ENCODE measurements at places on chromosomes 6 and 20.

DNA sequence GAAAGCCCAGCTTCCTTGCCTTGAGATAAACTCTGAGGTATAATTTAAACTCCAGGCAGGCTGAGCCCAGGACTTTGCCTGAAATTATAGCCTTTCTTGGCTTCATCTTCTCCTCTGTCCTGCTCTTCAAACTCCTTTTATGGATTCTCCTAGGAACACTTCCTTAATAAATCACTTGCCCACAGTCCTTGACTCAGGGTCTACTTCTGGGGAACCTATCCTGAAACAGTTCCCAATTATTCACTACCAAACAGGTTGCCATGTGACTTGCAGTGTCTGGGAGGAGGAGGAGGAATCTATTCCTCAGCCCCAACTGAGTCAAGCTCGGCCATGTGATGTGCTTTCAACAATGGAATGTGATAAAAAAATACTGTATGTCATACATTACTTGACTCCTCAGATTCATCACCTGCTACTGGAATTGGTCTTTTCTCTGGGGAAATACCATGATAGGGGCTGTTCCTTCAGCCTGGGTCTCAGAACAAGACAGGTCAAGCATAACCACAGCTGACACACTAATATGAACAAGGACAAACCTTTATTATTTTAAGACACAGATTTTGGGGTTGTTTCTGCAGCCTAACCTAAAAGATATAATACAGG, 20.5 kb upstream of the CDKN1A start:
- no peak for DNase-seq

GRCh38 chr20:53491462-53491861, 102.2 kb downstream of the ZNF217 start:
- DNase-seq, result no peak

DNA sequence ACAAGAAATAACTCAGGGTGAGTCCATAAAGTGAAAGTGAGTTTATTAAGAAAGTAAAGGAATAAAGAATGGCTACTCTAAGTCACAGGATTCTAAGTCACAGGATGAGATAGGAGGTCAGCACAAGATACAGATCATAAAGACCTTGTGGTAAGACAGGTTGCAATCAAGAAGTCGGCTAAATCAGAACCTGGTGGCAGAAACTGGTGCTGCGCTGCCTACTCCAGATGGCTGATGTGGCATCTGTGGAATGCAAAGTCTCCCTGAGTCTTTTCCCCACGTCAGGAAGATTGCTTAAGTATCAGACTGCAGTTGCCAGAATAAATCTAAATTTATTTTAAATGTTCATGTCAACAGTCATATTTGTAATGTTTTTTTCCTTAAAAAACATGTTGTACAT, 10.7 kb upstream of the KCNK15 start:
- DNase-seq, result no peak

- no peak for DNase-seq
Observed at GRCh38 chr6:20722455-20722854, 188.2 kb downstream of the CDKAL1 start.

DNA sequence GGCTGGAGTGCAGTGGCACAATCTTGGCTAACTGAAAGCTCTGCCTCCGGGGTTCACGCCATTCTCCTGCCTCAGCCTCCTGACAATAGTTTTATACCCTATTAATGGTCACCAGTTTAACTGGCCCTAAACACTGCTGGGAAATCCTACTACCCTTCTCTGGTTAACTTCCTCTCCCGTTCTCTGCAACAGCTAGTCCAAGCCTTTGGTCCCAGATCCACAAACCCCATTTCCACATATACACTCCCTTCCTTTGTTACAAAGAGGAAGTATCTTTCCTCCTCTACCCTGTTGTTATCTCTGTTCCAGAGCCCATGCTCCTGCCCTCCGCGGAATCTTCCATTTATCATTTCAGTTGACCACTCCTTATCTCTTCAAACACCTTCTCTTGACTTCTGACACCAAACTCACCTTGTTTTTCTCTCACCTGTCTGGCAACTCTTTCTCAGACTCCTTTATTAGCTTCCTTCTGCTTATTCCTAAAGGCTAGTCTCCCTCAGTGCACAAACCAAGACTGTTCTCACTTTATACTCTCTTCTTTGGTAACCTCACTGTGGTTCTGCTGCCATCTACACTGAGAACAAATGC, 25.0 kb upstream of the TBC1D22B start:
- DNase-seq, result no peak

GRCh38 chr6:22043284-22043962, 253.4 kb downstream of the PRL start:
- DNase-seq, result no peak

GRCh38 chr6:79377047-79377446, 142.6 kb upstream of the HMGN3 start:
- no peak for DNase-seq

DNA sequence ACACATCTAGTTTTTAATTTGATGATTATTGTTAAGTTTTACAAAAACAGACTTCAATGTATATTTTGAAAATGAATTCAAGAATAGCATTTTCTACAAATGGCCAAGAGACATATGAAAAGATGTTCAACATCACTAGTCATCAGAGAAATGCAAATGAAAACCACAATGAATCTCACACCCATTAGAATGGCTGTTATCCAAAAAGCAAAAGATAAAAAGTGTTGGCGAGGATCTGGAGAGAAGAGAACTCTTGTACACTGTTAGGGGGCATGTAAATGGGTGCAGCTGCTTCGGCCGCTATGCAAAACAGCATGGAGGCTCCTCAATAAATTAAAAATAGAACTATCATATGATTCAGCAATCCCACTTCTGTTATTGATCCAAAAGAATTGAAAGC, 185.8 kb upstream of the CCN2 start:
- no peak for DNase-seq

GRCh38 chr20:62815066-62815991, 1.5 kb upstream of the COL9A3 start:
- DNase-seq, result no peak

GRCh38 chr6:113596387-113597230, 260.5 kb upstream of the MARCKS start:
- no peak for DNase-seq

- no peak for DNase-seq
Observed at GRCh38 chr6:49118478-49118877, 344.6 kb downstream of the MMUT start.

- DNase-seq, result no peak
Observed at GRCh38 chr6:21715180-21715579, 121.6 kb downstream of the SOX4 start.

DNA sequence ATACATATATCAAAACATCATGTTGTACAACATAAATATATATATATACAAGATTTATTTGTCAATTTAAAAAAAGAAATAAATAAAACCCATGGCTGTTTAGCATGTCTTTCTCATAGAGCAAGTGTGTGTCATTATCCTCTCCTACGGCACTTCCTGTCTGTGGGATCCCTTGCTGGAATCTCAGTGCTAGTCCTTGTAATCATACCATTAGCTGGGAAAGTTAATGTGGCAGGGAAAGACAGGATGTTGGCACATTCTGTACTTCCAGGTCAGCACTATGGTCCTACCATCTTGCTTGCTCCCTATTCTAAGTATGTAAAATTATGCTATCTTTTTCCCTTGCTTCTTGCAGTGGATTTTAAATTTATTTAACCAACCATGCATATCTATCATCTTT, 9.5 kb upstream of the SLC17A3 start:
- no peak for DNase-seq

DNA sequence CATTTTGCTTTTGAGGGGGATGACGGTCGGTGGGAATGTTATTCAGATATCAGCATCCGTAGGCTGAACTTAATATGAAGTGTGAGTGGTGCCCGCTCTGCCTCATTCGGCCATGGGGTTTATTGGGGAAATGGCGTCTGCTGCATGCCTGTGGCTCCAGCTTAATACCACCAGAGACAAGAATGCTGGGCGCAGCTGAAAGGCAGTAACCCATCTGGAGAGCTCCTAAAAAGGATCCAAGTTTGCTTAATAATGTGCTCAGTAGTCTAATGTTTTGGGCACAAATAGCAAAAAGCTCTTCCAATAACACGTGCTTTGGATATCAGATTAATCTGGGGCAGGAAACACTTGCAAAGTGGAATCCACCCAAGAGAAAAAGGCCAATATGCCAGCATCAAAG, 273.0 kb upstream of the TAB2 start:
- DNase-seq, result no peak

- DNase-seq, result no peak
Observed at GRCh38 chr6:145018027-145018426, 717.3 kb downstream of the EPM2A start.

DNA sequence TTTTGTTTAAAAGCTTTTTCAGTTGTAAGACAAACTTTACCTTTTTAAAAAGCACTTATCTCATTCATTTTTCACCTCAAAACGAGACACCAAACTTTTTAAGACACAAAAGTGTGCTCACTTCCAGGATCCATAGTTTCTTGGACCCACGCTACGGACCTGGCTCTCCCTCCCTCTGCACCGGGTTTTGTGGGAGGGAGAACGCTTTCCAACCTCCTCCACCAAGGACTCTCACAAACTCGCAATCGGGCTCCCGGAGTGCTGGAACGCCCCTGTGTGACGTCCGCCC, 436 bp downstream of the CAGE1 start:
- DNase-seq, result no peak

DNA sequence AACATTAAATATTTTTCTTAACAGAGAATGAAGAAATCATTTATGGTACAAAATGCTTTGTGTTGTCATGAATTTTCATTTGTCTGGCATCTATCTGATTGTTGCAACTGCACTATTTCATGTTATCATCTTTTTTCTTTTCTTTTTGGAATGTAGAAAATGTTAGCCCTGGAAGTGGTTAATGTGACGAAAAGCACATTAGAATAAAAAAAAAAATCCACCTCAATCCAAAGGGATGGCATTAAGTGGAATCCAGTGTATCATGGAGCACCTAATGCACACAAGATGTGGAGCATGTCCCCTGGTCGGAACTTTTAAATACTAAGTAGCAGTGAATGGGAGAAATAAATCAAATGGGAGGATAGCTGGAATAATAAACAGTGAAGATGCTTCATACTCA, 172.9 kb upstream of the MCHR2 start:
- no peak for DNase-seq

DNA sequence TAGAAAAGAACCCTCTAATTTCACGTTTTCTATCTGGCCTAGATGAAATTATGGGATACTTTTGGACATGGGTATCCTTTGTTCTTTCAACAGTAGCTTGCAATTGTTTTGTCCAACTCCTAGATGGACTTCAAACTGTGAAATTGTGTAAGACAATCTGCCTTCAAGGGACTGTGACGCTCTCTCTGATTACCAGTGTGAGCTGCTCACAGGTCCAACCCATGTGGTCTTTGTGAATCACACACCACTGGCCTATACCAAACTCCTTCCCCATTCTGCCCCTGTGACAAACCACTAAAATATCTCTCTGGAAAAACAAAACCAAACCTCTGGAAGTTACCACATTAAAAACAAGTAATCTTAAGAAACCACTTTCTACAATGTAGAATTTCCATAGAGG, 59.5 kb downstream of the NINL start:
- no peak for DNase-seq

- no peak for DNase-seq
Observed at GRCh38 chr20:53425481-53425880, 168.2 kb downstream of the ZNF217 start.

- DNase-seq, result no peak
Observed at GRCh38 chr6:41492261-41492891, 53.8 kb upstream of the FOXP4 start.

DNA sequence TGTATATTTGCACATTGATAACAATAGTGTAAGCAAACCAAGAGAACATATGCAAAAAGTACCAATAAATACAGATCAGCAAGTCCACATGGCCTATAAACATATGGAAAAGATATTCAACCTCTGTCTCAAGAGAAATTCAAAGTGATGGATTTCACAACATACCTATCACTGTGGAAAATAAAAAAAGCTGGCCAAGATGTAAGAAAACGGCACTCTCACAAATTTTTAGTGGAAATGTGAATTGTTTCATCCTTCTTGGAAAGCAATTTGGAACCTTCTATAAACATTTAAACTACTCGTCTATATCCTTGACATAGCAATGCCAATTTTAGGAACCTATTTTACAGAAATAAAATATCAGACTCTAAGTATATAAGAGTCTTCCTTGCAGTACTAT, 559.8 kb downstream of the QKI start:
- no peak for DNase-seq

DNA sequence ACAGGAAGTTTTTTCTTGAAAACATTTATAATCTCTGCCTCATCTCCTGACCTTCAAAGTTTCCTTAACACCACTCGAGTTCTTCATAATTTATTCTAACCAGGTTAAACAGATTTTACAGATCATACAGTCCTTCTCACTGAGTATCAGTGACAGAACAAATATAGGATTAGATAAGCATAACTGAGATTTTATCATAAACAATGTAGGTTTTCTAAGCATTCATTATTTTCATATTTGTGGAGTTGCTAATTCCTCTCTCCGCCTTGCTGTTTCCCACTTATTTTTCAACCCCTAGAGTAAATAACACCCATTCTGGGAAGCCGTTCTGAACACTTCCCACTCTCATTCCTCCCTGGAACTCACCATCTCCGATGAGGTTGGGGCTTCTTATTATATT, 229.9 kb downstream of the HACE1 start:
- no peak for DNase-seq

DNA sequence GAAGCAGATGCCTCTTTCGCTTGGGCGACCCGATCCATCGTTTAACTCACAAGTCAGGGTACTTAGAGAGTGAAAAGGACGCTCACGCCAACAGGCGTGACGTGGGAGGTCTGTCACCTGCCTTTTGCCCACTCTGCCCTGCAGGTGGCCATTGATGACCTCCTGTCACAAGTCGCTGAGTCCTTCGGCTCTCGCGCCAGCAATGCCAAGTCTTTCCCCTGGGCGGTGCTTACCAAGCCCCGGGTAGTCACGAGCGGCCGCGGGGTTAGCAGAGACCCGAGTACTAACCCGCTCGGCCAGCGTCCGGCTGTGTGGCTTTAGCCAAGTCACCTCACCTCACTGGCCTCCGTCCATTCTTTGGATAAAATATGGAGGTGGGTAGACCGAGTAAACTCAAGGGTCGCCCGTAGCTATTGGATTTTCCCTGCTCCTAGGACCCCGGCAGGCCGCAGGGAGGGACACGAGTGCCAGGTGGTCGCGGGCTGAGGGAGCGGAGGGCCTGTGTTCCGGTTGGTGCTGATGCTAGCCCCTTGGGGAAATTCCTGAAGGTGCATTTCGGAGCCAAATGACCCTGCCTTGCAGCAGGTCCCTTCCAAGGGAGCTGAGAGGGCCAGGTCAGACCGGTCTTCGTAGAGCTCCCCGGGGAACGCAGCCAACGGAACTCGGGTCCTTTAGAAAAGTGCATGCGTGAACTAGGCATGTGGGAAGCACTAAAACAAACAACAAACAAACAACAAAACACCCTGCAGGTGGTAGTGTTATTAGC, 668 bp downstream of the PKIB start:
- DNase-seq, result no peak

DNA sequence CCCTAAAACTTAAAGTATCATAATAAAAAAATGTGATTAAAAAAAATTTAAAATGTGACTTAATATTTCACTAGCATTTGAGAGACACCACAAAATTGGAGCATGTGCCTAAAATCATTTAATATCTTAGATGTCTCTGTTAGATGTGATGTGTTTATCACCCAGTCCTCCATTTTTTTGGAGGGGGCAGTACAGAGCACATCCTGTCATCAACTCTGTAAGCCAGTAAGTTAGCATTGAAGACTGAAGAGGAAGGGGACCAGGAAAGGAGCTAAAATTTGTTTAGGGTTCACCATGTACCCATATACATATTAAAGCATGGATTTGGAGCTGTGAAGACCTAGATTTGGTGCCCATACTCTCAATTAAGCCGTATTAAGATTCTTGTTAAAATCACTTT, 30.7 kb upstream of the ADIG start:
- DNase-seq, result no peak
